ENCODE measurements at places on chromosomes 6 and 20.
A peak's percentile ranks its signal among the peaks of the same experiment; 100 is the strongest.

DNA sequence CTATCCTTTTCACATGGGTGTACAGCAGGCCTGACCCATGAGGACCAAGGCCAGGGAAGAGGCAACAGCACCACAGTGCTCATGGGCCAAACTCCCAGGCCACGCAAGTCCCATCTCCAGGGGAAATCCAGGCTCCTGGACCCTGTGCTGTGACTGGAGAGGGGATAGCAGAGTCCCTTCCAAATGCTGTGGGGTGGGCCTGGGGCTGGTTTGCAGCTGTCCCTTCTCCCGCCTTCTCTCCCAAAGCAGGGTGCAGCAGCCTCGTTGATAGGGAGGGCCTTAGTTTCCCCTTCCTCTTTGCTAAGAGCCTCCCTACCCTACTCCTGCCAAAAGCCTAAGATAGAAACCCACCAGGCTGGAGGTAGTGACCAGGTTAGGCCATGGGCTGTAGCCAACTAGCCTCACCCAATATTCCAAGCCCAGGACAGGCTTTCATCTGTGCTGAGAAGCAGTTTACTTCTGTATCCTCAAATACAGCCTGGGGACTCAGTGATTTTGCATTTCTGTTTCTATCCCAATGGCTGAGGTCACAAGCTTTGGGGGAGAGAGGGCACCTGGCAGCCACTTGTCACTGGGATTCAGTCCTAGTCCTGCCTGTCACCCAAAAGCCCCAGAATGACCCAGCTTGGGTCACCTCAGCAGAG lies 1.4 kb downstream of the CTSZ start:
- no peak for DNase-seq

GRCh38 chr6:35170891-35171290 lies 29.8 kb upstream of the TCP11 start:
- no peak for DNase-seq

DNA sequence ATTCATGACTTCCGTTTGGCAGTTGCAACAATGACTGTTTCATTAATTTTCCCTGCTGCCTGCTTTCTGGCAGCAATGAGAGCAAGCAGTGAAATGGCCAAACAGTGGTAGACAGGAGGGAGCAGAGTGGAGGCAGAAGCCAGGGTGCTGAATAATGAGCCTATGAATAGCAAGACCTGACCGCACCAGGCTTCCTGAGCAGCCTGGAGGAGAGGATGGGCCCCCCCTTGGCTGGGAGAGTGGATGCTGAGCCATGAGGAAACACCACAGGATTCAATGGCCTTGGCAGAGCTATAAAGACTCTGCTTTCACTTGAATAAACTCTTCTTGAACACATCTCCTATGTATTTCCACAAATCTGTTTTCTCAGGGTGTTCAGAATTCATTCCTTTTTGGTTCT lies 68.1 kb upstream of the SNRPB2 start:
- no peak for DNase-seq

DNA sequence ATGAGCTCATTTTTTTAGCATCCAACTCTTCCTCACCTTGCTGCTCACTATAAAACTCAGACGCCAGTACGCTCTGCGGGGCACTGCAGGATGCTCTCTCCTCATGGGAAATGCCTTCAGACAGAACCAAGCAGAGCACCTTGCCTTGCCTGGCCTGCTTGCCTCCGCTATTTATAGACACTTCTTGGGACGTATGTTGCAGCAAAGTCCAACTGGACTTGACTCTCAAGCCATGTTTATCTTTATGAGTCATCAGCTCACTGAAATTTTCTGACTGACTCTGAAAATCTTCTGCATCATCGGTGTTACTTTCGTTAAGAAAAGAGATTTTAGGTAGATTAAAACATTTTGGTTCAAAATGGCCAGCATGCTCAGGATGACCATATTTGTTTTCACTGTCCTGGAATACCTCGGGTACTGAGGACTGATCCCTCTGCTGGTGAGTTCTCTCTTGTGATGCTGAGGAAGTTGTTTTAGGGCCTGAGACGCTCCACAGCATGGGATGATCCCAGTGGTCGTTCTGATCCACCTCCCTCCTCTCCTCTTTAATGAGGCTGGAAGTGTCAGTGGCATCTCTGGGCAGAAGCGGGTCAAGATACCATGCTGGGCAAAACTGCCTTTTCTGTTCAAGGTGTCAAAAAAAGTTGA lies 204.5 kb downstream of the KIF16B start:
- no peak for DNase-seq

GRCh38 chr6:12916006-12916405 lies 199.4 kb downstream of the PHACTR1 start:
- DNase-seq: no peak

GRCh38 chr20:8800089-8800488 lies 268.8 kb upstream of the PLCB4 start:
- no peak for DNase-seq

DNA sequence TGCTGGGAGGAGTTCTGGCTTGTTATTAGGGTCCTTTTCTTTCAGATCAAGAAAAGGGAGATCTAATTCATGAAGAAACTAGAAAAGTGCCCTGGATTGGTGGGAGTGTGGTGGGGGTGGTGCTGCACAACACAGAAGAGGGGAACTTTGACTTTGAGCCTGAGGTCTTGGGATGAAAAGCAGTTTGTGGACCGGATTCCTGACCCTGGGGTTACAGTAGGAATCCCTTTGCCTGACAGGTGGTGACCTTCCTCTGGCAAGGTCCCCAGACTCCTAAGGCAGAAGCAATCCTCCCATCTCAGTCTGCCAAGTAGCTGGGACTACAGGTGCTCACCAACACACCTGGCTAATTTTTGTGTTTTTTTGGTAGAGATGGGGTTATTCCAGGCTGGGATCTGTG lies 45.3 kb upstream of the IER3 start:
- DNase-seq: no peak

DNA sequence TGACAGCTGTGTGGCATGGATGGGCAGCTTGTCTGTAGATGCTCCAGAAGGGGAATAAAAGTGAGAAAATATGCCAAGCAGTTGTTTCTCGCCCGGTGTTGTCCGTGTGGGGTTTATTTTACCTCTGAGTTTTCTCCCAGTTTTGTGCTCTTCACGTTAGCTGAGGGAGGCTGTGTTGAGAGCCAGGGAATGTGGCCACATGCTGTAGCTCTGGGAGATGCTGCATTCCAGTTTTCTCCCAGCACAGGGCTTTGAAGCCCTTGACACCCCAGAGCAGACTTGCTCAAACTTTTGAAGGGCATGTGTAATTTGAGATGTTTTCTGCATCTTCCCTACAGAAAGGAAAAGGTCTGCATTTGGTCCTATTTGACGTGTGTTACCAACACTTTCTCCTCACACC lies 67.7 kb downstream of the RREB1 start:
- no peak for DNase-seq

DNA sequence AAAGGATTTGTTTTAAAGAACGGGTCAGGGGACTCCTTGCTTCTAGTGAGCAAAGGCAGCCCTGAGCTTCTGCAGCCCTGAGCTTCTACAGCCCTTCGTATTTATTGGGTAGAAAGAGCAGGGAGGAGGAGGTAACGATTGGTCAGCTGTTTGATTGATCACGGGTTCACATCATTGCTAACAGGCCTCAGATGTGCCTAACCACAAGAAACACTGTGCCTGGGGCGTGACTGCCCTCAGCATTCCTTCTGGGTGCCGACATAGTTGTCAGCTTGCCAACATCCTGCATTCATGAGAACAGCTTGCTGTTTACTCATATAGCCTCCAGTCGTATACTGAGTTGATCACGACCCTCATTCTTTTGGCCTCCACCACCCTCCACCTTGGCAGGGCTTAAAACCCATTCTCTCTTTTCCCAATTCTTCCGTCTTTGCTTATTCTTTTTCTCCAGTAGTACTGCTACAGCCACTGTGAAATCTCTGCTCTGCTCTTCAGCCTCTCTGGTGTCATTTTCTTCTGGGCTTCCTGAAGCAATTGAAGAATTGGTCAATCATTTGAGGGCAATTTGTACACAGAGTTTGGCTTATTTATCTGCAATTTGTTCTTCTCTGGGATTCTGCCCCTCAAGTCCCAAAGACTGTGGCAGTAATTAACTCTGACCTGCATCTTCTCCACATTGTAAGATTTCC lies 25.4 kb upstream of the NOP56 start:
- DNase-seq: no peak

DNA sequence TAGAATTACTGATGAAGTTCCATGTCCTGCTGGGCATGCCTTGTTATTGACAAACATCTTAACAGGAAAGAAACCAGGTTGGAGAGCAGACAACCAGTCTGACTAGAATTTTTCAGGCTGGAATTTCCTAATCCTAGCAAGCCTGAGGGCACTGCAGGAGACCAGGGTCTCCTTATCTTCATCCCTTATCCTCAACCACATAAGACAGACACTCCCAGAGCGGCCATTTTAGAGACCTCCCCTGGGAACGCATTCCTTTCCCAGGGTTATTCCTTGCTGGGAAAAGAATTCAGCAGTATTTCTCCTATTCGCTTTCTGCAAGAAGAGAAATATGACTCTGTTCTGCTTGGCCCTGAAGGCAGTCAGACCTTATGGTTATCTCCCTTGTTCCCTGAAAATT lies 803.7 kb downstream of the GRIK2 start:
- DNase-seq: no peak

GRCh38 chr6:166728884-166729530 lies 102.0 kb upstream of the RPS6KA2 start:
- DNase-seq: no peak

DNA sequence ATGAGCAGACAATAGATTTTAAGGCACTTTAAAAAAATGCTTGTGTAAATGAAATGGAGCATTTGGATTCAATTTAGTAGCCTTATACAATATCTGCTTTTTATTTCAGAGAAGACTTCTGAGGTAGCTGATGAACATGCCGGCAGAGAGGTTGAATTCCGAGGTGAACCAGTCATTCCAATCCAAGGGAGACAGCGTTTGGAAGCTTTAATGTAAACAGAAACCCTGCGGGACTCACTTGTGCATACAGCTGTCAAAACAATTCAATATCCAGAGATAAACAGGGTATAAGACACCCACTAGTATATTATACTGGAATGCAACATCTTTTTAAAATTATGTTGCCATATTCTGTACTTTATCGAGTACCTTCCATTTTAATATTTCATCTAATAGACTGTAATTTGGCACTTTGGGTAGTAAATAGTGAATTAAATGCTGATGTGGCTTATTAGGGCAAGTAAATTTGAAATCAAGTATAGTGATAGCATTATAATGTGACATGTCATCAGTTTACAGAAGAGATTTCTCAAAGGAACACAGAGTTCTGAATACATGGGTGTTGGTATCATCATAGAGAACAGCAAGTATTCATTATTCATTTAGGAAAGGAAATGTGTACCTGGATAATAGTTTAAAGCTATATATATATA lies 347.7 kb downstream of the PRKN start:
- DNase-seq: no peak

DNA sequence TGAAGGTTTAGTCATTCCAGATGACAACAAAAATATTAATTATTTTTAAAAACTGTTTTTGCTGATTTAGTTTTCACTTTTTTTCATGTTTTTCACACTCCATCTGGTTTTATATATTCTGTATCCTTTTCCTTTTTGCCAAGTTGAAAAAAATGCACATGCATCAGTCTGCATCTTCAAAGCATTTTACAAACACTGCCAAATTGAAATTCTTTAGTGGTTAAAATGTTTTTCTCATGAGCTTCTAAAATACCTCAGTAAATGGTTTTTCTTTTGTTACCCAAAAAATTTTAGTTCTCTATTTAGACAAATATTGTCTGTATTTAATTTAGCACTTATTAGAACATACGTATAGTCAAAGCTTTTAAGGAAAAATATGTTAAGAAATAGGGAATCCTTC lies 386.9 kb upstream of the HSF2 start:
- no peak for DNase-seq

GRCh38 chr20:1370548-1371110 lies 22.2 kb downstream of the FKBP1A start:
- no peak for DNase-seq

GRCh38 chr6:8059129-8059528 lies 5.1 kb downstream of the BLOC1S5 start:
- peak; percentile 48 for DNase-seq

DNA sequence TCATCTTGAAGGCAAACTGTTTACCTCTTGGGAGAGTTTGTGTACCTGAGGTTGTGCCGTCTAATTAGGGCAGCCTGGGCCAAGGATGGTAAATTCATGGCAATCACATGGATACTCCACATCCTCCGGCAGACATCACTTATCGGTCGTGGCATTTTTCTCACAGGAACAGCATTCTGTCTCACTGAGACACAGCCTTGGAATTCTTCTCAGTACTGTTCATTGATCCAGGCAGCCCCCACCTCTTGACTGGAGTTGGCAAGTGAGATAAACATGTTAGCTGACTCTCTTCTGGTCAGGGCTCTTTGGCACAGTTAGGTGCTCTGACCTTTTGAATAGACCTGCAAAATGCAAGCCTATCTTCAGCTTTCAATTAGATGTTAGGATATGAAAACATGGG lies 511.4 kb upstream of the FLRT3 start:
- DNase-seq: no peak

- no peak for DNase-seq
These were observed 8.1 kb upstream of the FUT9 start for GRCh38 chr6:96007663-96008062.

DNA sequence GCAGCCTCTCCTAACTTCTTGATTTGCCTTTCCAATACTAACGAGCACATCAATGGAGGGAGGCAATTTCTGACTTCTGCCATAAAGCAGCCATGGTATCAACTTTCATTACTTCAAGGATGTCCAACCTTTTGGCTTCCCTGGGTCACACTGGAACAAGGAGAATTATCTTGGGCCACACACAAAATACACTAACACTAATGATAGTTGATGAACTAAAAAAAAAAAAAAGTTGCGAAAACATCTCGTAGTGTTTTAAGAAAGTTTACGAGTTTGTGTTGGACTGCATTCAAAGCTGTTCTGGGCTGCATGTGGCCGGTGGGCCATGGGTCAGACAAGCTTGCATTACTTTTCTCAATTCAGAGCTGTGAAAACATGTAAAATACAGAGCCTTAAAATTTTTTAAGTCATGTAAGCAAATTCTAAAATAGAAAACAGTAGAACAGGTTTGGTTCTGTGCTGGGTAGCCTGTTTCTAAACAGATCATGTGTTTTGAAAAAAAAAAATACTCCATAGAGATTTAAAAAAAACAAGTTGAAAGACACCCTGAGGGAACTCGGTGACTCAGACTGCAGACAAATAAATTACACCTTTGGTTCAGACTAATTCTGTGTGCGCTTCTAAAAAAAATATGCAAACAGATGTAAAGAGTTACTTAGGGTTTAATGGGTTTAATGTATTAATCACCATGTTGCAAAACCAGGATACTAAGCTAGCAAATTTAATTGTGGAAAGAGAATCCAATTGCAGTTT lies 43.6 kb upstream of the SLC22A23 start:
- DNase-seq: no peak

- DNase-seq: no peak
These were observed 116.6 kb downstream of the ZDHHC14 start for GRCh38 chr6:157497579-157497978.
